ENCODE measurements at places on chromosomes 11 and 22. TPM values are rescaled to one million over a fixed set of nuclear protein-coding genes. Genes with fewer than 3 reads are reported as not detected.

DNA sequence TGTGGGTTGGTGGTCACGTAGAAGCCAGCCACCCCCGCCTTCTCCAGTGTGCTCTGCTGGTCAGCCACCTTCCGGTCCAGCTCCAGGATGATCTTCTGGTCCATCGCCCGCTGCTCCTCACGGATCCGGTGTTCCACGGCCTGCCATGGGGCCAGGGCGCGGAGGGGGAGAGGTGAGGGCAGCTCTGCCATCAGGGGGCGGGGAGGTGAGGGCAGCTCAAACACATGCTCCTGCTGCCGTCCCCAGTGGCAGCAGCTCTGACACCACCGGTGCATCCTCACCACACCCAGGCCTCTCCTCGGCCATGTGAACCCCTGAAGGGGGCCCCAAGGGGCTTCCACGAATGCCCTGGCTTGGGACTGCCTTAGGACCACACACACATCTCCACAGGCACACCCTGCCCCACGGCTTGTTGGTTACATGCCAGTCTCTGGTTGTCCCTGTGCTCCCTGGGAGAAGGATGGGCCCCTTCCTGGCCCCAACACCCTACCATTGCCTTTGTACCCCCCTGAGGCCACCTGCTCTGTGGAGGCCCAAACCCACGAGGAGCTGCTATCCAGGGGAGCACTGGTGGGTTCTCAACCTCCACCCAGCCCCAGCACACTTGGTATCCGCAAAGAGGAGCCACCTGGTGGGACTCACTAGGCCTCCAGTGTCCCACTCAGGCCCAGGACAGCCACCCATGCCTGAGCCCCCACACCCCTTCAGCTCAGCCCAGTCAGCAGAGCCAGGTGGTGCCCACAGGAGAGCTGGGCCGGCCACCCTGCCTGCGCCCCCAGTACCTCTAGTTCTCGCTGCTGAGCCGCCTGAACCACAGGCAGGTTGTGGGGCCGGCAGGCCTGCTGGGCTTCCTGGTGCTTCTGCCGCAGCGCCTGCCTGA lies 4.3 kb downstream of the DGCR6L start:
- peak; percentile 13 for DNase-seq

- peak; percentile 43 for DNase-seq
Observed at GRCh38 chr11:69378303-69379141, 84.6 kb downstream of the MYEOV start.

GRCh38 chr11:43576803-43577521 lies 103.6 kb upstream of the HSD17B12 start:
- DNase-seq = no peak

DNA sequence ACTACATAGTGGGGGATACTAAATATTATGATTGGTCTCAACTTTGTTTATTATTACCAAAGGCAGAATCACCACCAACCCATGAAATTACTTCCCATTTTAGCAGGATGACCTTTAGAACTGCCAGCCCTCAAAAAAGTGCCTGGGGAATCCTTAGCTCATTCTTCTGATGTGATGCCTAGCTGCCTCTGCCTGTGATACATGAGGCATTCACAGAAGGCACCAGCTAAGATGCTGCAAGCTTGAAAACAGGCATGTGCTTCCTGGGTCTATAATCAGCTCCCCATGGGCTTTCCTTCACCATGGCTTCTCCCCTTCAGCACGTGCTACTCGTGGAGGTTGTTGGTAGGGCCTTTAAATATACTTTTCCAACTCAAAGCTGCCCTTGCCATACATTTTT lies 50.4 kb upstream of the ARHGAP20 start:
- no peak for DNase-seq

DNA sequence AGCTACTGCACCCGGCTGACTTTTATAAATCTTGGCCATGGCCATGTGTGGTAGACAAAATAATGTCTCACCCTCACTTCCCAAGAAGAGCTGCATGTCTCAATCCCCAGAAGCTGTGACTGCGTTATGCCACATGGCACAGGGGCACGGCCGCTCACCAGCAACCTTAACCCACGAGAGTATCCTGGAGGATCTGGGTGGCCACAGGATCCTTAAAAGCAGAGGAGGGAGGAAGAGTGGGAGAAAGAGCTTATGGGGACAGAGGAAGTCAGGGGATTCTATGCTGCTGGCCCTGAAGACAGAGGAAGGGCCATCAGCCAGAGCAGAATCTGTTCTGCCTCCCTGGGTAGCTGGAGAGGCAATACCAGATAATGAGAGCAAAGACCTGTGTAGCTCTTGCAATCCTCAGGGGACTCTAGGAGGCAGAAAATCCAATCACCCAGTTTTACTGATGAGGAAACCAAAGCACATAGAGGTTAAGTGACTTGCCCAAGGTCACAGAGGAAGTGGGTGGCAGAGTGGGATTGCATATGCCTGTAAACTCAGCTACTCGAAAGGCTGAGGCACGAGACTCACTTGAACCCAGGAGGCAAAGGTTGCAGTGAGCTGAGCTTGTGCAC lies 55.3 kb downstream of the CELSR1 start:
- DNase-seq = no peak

DNA sequence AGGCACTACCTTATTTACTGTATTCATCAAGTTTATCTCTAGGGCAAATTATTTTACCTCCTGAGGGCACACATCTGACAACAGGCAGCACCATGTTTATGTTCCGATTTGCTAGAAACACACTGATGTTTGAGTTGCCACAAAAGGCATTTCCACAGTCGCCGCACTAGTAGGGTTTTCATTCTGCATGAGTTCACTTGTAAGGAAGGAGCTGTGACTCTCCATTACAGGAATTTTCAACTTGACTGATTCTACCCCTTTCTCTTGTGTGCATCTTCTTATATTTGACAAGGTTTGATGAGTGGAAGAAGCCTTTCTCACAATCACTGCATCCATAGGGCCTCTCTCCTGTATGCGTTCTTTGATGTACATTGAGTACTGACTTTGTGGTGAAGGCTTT lies 455.9 kb upstream of the CNTN5 start:
- no peak for DNase-seq

- DNase-seq = no peak
Observed at GRCh38 chr11:127994736-127995135, 592.6 kb downstream of the ETS1 start.

DNA sequence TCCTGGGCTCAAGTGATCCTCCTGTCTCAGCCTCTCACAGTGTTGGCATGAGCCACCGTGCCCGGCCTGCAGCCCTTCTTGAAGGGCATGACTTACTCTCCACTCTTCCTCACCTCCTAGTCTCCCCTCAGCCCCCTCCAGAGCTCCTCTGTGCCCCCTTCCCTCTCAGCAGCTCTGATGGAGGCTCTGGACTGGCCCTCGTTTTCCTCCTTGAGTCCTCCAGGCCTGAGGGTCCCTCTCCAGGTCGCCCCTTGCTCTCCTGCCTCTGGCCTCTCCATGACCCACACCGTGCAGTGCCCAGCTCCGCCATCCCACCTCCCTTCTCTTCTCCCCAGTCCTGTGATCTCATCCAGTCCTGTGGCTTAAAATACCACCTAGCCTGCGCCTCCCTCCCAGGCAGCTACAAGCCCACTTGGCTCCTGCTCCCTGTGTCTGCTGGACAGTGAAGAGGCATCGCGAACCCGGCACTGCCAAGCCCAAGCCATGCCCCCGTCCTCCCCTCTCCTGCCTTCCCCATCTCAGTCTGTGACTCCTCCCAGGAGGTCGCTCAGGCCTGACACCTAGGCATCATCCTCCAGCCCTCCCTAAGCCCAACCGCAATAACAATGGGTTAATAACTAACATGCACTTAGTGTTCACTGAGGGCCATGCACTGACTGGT lies 11.9 kb downstream of the KCNJ4 start:
- DNase-seq = no peak

- peak; percentile 12 for DNase-seq
Observed at GRCh38 chr11:2275334-2276279, 5.2 kb upstream of the ASCL2 start.

GRCh38 chr11:3808861-3809623 lies 682 bp downstream of the PGAP2 start:
- DNase-seq = no peak

DNA sequence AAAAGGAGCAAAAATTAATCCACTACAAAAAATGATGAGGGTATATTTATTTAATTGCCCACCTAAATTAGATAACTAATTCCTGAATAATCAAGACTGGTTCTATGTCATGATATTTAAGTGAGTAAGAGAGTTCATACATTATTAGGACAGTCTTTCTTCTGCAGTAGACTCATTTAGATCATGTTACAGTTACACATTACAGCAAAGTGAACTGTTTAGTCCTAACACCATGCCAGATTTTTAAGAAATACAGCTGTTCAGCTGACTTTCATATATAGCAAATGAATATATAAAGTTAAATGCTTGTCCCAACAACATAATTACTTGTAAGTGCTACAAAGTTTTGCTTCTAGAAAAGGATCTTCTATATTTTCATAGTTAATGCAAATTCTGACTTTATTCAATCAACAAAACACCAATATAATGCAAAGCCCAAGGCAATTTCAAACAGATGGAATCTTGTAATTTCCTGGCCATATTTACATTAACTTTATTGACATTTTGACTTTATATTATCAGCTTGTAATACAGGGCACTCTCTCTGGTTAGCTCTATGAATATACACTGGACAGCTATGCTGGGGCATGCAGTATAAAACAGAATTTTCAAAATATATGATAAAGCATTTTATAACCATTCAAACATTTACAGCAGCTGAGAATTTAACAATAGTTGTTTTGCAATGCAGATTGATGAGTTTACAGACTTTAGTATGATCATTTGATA lies 45.7 kb upstream of the TP53AIP1 start:
- no peak for DNase-seq

DNA sequence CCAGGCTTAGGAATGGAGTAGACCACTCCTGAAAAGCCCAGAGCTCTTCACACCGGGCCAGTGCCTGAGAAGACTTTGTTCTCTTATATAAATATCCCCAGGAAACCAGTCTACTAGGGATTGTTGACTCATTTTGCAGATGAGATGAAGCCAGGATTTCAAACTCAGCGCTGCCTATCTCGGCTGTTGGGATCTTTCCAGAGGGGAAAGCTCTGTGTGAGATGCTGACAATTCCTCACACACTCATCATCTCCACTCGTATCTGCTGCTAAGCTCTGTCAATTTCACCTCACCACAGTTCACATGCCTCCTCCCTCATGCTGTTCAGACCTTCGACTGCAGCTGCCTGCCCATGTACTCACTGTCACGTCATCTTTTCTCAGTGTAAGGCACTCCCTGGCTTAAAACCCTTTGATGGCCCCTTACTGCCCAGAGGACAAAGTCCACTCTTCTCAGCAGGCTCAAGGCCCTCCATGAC lies 12.5 kb downstream of the USH1C start:
- no peak for DNase-seq

- DNase-seq = no peak
Observed at GRCh38 chr11:91470656-91471055, 754.0 kb upstream of the FAT3 start.

TRIM22 gene
- total RNA-seq = 62.3 TPM

CHADL gene
- 3.7 TPM for total RNA-seq

SDHD gene
- total RNA-seq = 109 TPM

CNIH2 gene
- total RNA-seq = not detected

C11orf52 gene
- 19.0 TPM for total RNA-seq

APOL5 gene
- total RNA-seq = not detected

MS4A7 gene
- 45.4 TPM for total RNA-seq

GAB2 gene
- 43.8 TPM for total RNA-seq

SLC37A4 gene
- total RNA-seq = 25.9 TPM

MS4A15 gene
- not detected for total RNA-seq

CYTH4 gene
- 10.5 TPM for total RNA-seq

RAB38 gene
- total RNA-seq = 5.2 TPM

All from breast epithelium (tissue), 4 donors.